ENCODE measurements at places on chromosomes 5 and 9.

DNA sequence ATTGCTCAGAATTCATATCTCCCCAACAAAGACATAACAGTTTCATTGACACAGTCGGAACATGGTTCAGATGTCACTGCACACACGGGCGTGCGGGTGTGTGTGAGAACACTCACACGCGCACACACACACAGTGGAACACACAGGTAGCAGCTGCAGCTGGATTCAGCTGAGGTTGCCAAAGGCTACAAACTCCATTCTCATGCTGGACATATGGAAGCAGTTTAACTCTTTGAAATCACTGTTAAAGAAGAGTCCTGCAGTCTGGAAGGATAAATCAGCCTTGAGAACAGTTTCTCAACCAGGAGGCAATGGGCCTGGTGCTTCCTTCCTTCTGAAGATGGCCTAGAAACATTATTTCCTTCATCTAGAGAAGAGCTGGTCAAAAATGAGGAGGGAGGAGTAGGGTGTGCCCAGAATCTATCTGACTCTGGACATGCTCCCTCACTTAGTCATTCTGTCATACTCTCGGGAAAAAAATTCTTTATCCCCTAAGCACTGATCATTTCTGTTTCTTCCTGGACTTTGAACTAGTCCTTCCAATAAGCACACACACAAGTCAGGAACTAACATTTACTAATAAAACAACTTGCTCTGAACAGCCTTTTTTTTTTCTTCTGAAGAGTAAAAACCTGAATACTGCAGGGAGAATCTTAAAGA is 160.6 kb downstream of the ZDHHC21 start:
- DNase-seq: no peak

- DNase-seq: no peak
Measured at GRCh38 chr5:25604681-25605080, 959.9 kb upstream of the CDH10 start.

DNA sequence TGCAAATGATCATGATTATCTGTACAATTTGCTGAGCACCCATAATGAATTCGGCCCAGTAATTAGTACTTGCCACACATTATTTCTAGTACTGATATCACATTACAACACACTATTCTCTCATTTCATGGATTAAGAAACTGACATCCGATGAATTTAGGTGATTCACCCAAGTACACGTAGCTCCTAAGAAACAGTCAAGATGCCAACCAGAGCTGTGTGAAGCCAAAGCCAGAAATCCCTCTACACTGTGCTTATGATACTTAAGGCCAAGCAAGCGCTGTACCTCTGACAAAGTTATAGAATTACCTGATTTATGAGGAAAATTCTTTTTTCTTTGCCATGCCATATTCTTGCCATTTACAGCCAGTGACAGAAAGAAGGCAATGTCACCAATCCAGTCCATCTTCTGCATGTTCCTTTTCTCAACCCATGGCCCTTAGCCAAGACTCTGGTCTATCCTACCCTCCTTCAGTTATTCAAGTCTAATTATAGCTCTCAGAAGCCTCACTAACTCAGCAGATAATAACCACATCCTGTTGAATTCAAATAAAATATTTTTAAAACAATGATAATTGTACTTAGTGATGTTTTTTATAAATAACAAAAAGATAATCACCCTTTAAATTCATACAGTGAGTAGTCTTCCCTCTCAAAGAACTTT is 74.3 kb upstream of the PTGER4 start:
- DNase-seq: peak; percentile 35

DNA sequence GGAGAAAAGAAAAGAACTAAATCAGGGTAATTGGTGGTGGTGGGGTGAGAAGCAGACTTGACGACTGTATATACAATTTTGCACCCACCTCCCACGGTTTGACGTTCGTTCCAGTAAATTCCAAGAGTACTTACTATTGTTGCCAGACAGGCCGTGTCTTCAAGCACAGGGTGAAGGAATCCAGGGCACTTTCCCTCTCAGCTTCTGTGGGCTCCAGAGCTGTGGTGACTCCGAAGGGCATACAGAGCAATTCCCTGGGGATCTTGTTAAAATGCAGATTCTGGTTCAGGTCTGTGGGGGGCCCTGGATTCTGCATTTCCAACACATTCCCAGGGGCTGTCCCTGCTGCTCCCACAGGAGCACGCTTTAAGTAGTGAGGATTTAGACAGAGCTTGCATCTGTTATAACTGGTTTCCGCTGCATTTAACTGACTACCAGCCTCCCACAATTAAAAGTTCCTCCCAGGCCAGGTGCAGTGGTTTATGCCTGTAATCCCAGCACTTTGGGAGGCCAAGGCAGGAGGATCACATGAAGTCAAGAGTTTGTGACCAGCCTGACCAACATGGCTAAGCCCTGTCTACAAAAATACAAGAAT is 49.3 kb upstream of the FANCC start:
- no peak for DNase-seq

GRCh38 chr5:123209502-123210027 is 120.5 kb downstream of the PRDM6 start:
- no peak for DNase-seq

DNA sequence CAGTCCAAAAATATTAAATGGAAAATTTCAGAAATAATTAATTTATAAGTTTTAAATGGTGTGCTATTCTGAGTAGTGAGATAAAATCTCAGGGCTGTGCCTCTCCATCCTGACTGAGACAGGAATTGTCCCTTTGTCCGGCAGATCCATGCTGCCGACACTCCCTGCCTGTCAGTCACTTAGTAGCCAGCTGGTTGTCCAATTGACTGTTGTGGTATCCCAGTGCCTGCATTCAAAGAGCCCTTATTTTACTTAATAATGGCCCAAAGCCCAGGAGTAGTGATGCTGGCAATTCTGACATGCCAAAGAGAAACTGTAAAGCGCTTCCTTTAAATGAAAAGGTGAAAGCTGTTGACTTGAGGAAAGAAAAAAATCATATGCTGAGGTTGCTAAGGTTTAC is 157.5 kb downstream of the ENC1 start:
- no peak for DNase-seq

DNA sequence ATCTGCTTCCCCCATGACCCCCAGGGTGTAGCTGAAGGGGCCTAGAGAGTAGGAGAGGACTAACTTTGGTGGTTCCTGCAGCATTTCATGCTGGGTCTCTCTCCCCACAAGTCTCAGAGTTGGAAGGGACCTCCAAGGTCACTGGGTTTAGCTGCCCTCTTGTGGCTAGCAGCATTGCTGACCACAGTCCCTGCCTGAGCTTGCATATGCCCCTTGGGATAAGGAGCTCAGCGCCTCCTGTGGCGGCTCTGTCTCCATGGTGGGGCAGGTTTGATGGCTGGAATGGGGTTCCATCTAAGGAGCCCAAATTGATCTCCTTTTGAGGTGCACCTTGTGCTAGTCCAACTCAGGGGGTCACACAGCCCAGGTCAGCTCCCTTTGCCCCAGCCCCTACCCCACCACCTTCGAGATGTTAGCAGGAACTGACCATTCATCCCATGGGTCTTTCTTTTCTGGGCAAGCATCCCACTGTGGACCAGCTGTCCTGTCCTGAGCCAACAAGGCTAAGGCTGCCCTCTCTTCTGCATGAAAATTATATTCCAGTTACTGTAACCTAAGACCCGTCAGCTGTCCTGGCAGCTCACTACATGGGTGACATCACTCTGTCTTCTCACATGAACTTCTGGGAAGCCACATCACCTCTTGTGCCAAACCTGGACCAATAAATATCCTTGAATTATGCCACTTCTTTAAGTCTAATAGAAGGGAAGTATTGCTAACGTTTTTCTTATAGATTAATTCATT is 196.2 kb downstream of the HSPA4 start:
- no peak for DNase-seq

DNA sequence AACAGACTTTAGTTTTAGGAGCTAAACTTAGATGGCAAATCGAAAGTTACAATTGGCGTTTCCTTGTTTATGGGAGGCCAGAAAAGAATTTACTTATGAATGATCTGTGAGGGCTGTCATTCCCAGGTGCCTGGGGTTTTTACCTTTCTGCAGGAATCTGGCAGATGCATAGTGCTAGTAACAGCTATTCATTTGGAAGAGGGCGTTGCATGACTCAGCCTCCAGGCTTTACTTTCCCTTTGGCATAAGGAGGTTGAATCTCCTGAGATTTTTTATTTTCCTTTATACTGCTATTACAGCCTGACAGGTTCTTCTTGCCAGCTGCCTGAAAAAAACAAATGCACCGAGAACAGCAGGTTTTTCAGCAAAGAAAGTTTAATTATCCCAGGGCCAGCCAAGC is 30.0 kb downstream of the CARD6 start:
- no peak for DNase-seq

- DNase-seq: no peak
Measured at GRCh38 chr9:105087910-105088898, 156.2 kb upstream of the SLC44A1 start.

All from central memory CD4-positive, alpha-beta T cell (primary cell).